ENCODE measurements at places on chromosomes 4 and X.
A peak's percentile ranks its signal among the peaks of the same experiment; 100 is the strongest.

- no peak for DNase-seq
Measured at GRCh38 chr4:144557404-144557803, 88.6 kb upstream of the HHIP start.

- DNase-seq = no peak
Measured at GRCh38 chrX:25067271-25068172, 51.8 kb upstream of the ARX start.

- no peak for DNase-seq
Measured at GRCh38 chrX:87901060-87901459, 383.5 kb downstream of the KLHL4 start.

DNA sequence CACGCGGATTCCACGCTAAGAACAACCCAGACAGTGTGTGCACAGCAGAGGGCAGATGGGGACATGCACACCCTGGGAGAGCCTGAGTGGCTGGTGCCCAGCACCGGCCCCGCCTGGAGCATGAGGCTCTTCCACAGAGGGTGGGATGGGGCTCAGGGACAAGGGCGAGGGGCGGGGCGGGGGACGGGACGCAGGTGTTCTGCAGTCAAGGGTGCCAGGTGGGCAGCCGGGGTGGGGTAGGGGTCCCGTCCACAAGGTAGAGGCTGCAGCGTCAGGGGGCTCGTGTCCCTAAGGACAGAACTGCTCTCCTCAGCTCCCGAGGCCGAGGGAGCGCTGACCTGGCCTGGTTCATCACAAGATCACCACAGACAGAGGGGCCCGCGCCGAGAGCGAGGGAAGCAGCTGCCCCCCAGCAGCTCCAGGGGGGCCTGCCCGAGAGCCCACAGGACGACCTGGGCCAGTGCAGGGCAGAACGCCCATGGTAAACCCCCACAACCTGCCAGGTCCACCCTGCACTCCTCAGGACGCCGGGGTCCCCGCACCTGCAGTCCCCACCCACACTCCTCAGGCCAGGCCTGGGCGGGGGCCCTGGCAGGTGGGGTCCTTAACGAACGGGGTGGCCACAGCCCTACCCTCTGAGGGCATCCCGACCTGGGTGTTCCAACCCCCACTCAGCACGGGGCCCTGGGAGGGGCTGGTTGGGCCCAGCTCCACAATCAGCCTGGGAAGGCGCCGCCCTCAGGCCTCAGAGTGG is 26.7 kb downstream of the CTBP1 start:
- no peak for DNase-seq

DNA sequence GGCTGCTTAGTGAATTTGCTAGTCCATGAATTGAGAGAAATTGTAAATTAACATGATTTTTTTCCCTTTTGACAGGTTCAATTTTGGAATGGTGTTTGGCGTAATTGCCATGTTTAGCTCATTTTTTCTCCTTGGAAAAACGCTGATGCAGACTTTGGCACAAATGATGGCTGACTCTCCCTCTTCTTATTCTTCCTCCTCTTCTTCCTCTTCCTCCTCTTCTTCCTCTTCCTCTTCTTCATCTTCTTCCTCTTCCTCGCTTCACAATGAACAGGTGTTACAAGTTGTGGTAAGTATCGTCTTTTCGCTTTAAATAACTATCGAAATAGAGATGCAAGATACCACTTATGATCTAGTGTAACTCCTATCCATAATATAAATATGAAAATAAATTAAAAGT is 5.7 kb downstream of the MBTPS2 start:
- no peak for DNase-seq

DNA sequence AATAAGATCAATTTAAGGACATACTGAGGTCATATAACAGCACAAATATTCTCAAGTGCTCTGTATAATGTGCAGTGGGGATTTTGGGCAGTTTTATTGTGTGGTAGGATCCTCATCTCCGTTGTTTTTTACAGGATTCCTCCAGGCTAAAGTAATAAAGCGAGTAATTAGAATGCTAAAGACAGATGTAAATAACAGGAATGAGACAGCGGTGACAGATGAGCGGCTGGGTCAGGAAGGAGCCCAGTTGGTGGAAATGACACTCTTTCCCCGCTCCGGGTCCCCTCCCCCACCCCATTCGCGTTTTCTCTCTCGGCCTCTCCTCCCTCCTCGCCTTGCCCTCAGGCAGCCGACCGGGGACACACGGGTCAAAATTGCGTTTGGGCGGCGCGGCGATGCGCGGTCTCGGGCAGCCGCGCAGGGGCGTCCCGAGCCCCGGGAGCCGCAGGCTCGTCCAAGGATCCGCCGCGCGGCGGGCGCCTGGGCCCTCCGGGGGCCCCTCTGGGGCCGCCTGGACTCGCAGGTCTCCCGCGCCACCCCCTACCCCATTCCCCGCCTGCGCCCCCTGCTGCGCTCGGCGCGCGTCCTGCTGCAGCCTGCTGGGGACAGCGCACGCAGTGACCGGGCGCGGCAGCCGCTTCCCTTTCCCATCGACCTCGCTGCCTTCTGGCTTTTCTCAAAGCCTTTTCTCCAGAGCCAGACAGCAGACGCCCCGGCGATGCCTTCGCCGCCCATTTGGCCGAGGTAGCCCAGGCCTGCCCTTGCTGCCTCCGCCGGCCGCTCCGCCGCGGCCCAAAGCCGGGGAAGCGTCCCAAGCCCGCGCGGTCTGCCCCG is 16.2 kb downstream of the POU4F2 start:
- no peak for DNase-seq

DNA sequence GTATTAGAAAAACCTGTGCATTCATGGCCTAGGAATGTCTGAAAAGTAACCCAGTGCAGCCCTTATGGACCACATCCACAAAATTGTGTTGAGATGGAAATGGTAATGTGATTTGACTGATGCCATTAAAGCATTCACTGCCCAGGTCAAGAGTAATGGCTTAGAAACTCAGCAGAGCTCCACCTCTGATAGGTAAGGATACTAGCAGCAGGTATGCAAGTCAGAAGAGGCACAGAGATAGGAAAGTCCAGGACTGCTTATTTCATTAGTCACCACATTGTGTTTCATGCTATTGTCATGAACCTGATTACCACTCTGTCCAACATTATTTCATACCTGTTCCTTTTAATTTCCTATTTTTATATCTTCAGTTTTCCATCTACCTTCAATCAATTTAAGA is 2042.2 kb downstream of the ARAP2 start:
- DNase-seq = no peak

DNA sequence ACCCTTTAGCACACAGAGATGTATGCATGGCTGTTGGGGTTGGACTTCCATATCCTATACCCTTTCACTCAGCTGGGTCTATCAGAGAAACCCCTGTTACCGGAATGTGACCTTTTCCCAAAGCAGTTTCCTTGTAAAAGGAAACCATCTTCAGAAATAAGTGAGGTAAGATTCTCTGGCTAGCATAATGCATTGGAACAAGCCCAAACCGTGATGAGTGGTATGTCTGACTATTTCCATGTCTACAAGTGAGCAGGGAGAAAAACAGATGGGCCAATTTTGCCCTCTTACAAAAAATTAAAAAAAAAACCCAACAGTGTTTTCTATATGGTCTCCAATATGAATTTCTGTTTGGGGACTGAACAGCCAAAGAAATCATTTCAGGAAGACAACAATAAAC is 283.9 kb downstream of the SMARCA1 start:
- no peak for DNase-seq

GRCh38 chr4:143189528-143189927 is 4.8 kb downstream of the USP38 start:
- no peak for DNase-seq

DNA sequence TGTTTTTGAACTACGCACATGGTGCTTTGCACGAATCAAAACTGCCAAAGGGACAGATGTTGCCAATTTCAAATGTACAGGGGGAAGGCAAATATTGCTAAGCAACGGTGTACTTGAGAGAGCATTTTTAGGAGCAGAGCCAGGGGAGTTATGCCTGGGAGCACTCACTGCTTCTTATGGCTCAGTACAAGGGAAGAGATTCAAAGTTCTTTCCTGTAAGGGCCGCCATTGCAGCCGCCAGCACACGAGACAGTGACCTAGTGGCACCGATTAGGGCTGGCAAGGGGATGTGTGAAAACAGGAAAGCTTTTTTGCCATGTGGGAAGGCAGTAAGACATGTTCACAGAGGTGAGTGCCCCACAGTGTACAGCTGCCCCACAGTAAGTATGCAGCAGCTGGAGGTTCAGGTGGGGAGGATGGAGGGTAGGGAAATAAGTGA is 133.8 kb downstream of the AFF1 start:
- no peak for DNase-seq

DNA sequence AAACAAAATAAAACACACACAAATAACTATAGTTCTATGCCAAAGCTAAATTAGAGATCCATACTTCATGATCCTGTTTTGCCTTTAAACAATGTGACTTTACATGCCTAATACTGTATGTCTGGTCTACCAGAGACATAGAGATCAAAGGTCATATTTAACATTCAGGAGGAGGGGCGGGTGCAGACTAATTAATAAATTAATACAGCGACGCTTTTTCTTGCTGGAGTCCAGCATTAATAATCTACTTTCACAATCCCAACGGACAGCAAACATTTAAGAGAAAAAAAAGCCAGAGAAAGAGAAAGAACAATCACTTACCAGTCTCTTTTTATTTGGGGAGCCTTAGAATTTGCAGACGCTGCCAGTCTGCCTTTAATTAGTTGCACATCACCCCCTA is 509 bp downstream of the CXXC4 start:
- no peak for DNase-seq

DNA sequence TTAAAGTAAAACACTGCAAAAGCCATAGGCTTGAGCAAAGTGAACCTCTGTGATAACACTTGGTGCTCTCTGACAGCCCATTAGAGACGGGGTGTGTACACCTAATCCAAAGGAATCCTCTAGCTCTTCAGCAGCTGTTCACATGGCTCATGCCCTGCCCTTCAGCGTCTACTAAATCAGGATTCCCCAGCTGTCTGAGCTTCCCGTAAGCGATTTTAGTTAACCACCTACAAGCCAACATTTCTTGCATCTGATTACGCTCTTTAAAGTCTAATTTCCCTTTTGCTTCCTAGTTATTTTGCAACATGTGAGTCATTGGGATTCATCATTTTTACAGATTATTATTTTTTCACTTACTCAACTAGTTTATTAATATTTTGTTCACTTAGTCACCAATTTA is 6.5 kb downstream of the DMD start:
- DNase-seq = no peak

- peak; percentile 79 for DNase-seq
Measured at GRCh38 chr4:155592179-155592937, 74.3 kb upstream of the GUCY1A1 start.

DNA sequence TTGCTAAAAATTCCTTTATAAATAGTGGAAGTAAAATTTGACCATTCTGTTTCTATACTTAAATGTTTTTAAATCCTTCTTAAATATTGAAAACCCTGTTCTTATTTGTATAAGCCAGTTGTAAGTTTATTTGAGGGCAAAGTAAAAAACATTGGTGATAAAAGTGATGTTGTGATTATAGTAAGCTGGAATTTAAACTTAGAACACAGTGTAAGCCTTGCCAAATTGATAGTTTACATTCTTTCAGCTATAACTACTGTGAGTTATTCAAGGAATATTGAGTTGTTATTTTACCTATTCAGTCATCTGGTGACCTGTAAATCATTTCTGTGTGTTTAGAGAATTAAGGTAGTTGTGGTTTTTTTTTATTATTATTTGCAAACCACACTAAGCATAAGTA is 9.6 kb downstream of the YY2 start:
- DNase-seq = no peak

DNA sequence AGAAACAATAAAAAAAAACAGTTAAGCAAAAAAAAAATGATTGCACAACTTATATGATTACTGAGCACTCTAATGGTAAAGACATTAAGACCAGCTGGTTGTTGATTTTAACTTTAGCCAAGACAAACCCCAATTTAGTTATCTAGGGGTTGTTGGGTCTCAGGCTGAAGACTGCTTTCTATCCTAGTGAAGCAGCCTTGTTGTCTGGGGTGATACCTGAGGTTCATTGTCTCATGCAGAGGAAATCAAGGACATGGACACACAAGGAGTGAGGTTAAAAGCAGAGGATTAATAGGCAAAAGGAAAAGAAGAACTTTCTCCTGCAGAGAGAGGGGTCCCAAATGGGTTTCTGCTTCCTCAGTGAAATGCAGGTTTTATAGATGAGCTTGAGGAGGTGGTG is 40.0 kb upstream of the CYP2U1 start:
- no peak for DNase-seq

DNA sequence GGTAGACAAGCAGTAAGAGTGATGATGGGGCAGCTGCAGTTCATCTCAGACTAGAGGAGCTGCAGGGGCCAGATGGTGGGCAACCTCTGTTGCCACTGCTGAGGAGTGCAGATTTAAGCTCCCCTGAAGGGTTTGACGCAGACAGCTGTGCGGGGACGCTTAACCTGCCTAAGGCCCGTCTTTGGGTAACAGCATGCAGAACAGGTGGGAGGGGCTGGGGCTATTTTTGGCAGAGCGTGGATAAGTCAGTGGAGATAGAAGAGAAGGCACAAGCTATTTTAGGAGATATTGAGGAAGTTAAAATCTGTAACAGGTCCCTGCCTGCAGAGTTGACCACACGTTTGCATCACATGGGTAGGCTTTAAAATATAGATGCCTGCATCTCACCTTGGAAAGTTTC is 10.5 kb downstream of the CD99 start:
- no peak for DNase-seq

Measured in BJ (cell line).